Brain microvascular endothelial cell (primary cell): ENCODE measurements at places on chromosomes 5 and 9.
A peak's percentile ranks its signal among the peaks of the same experiment; 100 is the strongest.

DNA sequence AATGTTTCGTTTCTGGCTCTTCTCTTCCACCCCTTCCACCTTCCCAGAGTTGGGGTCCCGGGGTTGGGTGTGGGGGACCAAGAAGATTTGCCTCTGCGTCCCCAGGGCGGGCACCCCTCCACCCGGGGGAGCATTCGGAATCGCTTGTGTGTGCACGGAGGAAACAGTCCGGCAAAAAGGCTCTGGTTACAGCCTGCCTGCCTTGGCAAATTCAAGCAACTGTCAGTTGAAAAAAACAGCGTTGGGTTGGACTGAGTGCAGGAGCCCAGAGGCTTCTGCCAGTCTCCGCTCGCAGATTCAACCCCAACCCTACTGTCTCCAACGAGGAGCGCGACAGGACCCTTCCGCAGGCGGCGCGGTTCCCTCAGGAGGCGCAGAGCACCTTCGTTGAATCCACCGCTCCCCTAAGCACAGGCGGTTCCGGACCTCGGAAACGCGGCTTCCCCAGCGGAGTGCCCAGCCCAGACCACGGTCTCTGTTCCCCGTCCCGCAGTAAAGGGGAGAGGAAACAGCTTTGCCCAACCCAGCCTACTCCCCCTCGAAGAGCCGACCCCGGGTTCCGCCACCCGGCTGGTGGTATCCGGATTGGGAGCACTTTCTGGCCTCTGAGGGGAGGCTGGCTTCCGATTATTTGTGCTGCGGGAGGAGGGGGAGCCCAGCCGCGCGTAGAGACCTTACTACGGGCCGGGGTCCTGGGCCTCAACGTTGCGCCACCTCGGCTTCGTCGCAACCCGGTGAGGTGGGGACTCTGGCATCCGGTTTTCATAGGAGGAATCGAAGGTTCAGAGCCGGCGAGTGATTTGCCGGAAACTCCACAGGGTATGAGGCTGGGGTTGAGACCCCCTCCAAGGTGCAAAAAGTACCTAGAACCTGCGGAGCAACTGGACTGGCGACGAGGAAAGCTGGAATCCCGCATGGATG lies 9.6 kb downstream of the LHX6 start:
- no peak for DNase-seq

DNA sequence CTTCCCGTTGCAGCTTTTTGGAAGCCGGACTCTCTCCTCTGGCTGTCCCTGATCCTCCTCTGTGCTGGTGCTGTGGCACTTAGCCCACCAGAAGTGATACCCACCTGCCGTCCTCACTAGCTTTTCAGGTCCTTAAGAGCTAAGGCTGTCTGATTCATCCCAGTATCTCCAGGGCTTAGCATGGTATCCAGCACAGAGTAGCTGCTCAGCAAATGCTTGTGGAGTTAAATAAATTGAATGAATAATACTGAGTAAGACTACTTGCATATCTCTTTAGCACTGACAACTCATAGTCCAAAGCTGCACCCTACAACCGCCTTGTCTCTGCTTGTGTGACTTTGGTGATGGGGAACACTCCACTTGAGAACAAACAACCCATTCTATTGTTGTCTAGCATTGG lies 7.7 kb upstream of the XPA start:
- DNase-seq: peak; percentile 22

- DNase-seq: peak; percentile 12
Observed at GRCh38 chr9:136901516-136902258, 15.4 kb downstream of the TRAF2 start.

DNA sequence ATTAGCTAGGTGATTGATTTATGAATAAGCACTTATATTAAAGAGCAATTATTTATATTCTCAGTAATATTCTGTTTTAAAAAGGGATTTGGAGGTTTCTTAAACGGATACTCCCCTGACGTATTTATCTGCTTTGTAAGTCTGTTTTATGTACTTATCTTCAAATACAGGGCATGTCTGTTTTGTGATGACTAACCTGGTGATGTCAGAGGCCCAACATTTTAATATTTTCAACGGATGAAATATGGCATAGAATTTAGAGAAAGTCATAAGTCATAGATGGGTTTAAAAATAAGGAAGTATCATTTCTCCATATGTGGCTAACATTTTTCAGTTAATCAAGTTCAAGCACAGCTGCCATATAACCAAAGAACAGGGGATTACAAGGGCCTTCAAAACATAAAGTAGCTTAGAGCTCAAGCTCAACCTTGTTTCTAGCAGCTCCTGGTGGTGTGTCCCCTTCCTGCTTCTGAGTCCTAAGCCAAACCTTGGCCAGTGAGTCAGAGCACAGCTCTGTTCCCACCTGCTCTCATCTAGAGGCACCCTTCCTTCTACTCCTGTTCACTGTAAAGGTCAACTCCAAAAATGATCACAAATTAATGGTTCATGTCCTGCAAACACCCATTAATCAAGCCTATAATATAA lies 131.4 kb downstream of the OXCT1 start:
- DNase-seq: no peak

- no peak for DNase-seq
Observed at GRCh38 chr9:114034196-114034595, 43.9 kb downstream of the AMBP start.

DNA sequence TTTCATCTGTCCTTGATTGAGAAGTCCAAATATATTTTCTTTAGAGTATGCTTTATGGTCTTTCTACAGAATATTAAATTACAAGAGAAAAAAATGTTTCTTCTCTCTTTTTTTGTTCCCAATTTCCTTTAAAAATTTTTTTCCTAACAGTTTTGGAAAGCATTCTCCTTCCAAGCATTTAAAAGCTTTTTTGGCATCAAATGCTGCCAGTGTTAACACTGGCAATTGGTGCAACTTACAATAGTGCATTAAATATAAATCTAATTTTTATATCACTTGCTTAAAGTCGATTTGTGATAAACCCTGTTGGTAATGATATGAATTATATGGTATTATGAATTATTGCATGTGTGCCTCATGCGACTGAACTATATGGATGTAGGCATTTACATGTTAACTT lies 165.9 kb upstream of the ELL2 start:
- DNase-seq: no peak

- no peak for DNase-seq
Observed at GRCh38 chr5:148063861-148064260, at the start of gene SPINK5. TSS of gene SPINK5 (plus strand) at chr5:148063980. CDS start at chr5:148064045, 65 bp downstream.

DNA sequence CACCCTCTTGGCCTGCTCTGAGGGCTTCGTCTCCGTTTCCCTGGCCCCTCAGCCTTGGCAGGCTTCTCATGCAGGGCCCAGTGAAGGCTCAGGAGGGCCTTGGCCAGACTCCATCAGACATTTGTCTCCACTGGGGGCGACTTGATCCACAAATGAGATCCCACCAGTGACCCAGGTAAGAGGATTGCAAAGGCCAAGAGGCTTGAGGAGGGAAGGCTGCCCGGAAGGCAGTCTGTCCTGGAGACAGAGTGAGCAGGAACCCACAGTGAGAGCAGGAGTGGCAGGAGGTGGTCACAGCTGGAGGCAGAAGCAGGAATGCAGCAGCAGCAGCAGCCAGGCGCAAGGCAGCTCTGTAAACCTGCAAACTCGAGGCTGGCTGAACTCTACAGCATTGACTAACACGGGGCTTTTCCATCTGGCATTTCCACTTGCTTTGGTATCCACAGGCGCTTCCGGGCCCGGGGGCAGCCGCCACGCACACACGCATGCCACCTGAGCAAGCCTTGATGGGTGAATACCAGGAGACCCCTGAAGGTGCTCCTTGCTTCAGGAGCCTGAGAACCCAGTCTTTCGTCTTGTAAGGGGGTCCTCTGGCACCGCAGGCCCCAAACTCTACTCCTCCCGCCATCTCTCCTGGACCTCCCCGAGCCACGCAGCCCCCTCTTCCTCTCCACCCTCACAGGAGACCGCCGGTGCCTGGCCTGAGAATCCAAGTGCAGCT lies 14.7 kb downstream of the MGAT1 start:
- DNase-seq: peak; percentile 61

DNA sequence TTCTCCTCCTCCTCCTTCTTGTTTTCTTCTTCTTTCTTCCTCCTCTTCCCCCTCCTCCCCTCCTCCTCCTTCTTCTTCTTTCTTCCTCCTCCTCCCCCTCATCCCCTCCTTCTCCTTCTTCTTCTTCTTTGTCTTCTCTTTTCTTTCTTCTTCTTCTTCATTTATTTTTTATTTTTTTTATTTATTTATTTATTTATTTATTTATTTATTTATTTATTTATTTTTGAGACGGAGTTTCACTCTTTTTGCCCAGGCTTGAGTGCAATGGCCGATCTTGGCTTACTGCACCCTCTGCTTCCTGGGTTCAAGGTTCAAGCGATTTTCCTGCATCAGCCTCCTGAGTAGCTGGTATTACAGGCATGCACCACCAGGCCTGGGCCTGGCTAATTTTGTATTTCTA lies 1332.5 kb upstream of the CDH9 start:
- no peak for DNase-seq

DNA sequence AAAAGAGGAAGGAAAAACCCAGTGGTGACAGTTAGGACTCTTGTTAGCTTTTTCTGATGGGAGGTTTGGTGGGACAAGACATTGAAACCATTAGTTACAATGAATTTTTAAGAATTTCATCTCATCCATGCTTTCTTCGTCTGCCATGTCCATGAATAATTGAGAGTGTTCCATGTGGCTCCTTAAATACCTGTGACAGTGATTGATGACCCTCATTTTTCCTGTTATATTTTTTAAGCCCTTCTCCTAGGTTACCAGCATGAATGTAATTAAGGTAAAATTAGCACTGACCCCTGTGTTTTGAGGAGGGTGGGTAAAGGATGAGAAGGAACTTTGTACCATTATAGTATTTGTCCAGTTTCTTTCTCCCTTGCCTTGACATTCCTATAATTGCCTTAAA lies 23.5 kb upstream of the PHF2 start:
- no peak for DNase-seq

GRCh38 chr9:34375901-34376595 lies 650 bp downstream of the MYORG start:
- no peak for DNase-seq
